ENCODE measurements at places on chromosomes 7 and 10.

DNA sequence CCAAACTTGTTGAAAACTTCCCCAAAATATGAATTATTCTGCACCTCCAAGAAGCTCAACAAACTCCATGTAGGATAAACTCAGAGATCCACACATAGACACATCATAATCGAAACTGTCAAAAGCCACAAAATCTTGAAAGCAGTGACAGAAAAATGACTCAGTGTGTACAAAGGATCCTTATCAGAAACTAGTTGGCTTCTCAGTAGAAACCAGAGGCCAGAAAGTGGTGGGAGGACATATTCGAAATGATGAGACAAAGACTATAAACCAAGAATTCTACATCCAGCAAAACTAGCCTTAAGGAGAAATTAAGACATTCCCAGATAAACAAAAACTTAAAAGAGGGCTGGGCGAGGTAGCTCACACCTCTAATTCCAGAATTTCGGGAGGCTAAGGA is 38.5 kb downstream of the MCMBP start:
- DNase-seq: peak; percentile 14

DNA sequence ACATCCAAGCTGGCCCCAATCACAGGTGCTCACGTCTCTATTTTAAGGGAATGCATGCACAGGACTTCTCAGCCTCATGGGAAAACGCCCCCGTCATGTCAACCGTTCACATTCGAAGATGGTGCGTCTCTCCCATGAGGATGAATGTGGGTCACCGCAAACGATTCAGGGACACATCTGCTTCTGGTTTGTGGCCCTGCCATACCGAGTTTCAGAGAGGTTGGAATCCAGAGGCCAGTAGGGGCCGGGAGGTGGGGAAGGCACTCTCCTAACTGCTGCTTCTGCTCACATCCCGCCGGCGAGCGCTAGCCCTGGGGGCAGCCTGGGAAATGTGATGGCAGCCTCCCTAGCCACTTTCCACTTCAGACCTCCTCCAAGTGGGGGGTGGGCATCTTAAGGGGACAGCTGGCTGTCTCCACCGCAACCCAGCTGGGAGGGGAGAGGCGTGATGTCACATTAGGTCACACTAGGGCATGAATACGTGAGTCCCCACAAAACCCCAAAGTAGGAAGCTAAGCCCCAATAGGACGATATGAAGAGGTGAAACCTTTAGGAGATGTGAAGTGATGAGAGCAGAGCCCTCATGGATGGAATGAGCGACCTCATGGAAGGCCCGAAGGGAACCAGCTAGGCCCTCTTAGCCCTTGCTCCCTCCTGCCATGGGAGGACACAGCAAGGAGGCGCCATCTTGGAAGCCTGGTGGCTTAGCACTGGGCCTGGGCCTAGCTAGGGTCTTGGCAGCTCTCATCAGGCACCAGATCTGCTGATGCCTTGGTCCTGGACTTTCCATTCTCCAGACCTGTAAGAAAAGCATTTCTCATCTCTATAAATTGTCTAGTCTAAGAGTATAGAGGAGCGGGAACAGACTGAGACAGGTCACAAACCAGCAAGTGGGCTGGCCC is 107.8 kb downstream of the TCERG1L start:
- no peak for DNase-seq

- no peak for DNase-seq
Measured at GRCh38 chr7:114273218-114273617, 141.4 kb upstream of the FOXP2 start.

DNA sequence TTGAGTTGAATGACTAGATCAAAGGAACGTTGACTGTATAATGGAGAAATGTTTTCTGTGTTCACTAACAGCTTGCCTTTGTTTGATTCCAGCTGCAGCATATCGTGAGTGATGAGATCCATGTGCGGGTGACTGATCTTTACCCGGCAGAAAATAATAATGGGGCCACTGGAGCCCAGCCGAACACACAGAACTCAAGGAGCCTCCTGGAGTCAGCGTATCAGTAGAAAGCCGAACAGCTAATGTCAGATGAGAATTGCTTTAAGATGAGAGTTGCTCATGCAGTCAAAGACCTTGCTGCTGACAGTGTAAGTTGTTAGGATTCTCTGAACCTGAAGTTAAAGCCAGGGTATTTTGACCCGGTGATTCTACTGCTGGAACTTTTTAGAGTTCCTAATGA is 34.3 kb upstream of the MTPAP start:
- no peak for DNase-seq

DNA sequence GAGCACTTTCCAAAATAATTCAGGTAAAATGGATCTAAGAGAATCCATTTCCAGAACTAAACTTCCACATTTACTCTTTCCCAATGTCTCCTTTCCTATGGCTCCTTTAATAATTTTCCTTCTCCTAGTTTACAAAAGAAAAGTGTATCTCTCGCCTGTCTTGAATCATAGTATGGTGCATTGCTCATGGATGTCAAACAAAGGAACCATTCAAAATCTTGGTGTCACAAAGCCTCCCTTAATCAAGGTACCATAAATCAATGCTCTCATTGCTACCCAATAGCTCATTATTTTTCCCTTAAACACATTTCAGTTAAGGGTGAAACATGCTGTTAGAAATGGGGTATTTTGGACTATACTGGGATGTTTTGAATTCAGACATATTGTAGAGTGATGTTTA is 57.6 kb upstream of the KCNMA1 start:
- no peak for DNase-seq

DNA sequence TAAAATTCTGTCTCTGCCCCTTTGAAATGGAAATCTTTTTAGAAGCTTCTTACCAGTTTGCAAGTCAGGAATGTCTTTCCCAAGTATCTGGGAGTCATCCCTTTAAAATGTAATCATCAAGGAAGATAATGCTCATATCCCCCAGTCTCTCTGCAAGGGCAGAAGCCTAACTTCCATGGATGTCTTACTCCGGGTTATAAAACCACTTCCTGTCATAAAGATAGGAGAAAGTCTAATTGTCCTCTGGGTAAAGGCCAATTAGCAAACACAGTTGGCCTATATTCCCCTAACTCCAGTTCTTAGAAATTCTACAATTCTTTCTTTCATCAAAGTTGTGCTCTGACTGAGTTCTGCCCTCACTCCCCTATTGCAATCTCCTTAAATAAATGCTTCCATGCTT is 1631.5 kb upstream of the LRRTM3 start:
- DNase-seq: no peak

DNA sequence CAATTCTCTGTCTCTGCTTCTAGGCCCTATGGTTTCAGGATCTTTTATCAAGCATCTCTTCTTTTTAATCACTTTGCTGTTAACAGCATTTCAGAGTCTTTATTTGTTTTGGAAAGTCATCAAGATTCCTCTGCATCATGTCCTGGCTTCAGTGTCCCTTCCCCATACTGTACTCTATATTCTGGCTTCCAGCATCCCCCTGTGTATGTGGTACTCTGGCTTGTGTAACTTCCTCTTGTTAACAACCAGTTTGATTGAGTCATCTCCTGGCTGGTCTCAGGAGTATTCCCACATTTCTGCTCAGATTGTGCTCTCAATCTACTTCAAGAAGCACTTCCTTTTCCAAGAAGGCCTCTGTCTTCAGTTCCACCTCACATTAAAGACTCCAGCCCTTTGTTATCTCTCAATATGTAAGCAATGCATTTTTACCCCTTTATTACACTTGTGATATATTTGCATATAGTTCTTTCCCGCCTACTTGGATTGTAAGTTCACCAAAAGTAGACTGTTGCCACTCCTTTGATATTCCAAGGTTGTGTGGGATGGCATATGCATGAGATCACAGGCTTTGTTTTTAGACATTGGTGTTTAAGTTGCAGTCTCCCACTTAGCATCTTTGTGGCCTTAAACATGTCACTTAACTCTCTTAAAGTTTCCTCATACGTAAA is 15.1 kb upstream of the ATE1 start:
- no peak for DNase-seq

- no peak for DNase-seq
Measured at GRCh38 chr10:69861251-69862240, 59.8 kb downstream of the COL13A1 start.

GRCh38 chr10:12130237-12130872 is 878 bp downstream of the SEC61A2 start:
- peak; percentile 68 for DNase-seq

DNA sequence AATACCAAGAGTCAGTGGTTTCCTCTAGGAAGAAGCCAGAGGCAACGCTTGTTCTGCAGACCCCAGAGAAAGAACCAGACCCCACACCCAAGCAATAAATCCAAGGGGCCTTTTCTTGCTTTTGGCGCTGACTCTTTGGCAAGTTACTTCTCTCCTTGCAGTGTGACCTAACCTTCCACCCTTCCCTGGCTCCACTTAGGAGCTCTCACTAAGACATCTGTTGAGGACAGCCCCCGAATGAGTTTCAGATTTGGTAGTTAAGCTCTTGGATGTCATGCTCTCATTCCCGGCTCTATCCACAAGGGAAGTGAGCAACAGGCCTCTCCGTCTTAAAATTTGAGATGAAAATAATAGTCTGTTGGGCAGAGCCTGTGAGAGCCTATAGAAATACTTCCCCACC is 50.6 kb upstream of the FAM204A start:
- no peak for DNase-seq

DNA sequence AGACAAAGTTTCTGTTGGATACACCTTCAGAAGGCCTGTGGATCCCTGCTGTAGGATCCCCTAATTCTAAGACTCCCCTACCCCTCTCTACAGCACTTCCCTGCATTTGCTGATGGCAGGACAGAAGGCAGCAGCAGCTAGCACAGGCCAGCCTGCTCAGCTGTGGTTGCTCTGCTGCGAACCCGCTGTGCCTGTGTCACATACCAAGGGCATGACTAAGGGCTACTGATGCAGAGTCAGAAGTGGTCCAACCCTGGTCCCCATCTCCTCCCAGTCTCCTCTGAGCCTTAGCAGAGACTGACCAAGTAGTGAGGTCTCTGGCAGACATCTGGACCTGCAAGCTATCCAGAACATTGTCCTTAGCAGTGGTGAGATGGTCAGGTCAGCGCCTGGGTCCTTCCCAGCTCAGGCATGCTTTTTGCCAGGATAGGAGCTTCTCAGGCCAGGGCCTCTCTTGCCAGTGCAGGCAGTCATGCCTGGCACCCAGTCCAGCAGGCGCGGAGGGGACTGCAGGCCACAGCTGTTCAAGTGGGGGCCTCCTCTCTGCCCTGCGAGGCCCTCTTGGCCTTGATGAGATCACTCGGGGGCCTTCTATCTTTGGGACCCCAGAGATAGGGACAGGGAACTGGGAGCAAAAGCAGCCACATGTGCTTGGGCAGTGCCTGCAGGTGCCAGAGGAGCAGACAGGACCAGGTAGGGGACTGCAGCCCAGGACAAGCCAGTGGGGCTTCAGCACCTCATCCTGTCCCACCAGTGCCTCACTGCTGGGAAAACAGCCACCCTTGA is 146.4 kb downstream of the ZNF248 start:
- no peak for DNase-seq

GRCh38 chr10:6117711-6118110 is 28.9 kb downstream of the RBM17 start:
- no peak for DNase-seq

DNA sequence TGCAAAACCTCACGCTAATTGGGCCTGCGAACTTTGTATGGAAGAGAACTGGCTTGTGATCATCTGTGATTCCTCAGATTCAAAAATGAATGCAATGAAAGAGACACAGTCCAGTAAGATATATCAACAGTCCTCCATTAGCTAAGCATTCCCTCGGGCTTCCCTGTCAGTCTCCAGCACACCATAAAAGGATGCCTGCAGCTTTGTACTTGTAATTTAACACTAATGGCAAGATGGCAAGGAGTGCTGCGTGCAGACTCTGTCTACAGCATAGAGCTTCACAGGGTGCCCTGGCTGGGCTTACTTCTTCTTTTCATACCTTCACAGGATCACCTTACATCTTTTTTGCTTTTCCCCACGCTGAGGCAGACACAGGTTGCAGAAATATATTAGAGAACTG is 200.0 kb downstream of the GFRA1 start:
- DNase-seq: no peak

GRCh38 chr10:36496758-36497157 is 628.6 kb upstream of the ANKRD30A start:
- no peak for DNase-seq

GRCh38 chr7:130927564-130927963 is 193.6 kb upstream of the KLF14 start:
- no peak for DNase-seq

GRCh38 chr10:47065903-47066302 is 154.7 kb downstream of the PTPN20 start:
- no peak for DNase-seq

DNA sequence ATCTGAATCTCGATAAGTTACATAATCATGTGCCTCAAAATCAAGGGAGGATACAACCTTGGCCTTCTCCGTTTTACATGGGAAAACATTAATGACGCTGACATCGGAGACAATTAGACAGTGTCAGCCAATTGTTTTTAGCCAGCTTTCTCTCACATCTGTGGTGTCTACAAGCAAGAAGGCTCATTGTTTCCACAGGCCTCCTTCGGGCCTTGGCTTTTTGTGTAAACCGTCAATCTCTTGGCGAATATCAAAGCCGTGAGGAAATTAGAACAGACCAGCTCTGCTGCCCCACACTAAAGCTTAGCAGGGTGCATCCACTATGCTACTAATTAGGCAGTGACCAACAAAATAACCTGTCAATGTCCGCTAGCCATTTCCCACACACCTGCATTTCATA is 43.2 kb downstream of the VAX1 start:
- no peak for DNase-seq

DNA sequence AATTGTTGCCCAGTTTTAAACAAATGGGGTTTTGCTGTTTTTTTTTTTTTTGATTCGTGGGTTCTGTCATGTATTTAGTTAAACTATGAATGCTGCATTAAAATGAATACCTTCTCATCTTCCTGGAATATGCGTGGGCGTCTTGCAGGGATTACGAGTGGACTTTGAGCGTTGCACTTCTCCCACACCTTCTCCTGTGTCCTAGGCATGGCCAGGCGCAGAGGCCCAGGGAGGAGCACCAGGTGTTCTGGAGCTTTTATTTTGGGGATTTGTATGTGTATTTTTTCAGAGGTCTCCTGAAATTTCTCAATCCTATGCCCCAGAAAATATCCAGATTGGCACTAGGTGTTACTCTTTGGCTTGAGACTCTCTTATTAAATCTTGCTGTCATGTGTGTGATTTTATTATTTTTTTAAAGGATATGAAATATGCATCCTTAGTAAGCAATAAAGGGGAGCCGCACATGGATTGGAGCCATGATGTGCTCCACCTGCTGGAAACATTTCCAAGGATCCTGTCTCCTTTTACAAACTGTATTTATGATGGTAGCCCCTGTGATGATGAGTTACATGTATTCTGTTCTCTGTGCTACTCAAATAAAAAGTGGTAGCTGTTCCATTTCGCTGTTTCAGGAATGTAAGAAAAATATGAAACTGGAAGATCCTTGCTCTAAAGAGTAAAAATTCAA is 482.2 kb upstream of the KLF6 start:
- no peak for DNase-seq
